GM23338 (cell line): ENCODE measurements at places on chromosomes 7 and 10.

- no peak for DNase-seq
Measured at GRCh38 chr10:44921506-44921905, 10.4 kb downstream of the TMEM72 start.

GRCh38 chr7:84271543-84271942, 77.0 kb upstream of the SEMA3A start:
- DNase-seq = no peak

DNA sequence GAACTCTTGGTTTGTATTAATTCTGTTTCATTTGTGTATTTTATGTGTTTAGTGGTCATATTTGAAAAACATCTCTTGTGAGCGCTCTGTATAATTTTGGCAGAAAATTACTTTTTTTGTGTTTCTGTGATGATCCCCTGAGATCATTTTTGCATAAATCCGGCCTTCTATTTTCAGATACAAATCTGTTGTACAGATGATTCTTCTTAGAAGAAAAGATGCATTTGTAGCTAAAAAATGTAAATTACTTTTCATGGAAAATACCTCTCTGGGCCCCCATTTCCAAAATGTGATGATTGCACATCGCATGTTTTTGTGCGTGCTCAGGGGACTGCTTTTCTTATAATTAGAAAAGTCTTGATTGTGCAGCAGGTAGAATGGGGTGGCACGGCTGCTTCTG, 395.4 kb downstream of the LRMDA start:
- no peak for DNase-seq

- no peak for DNase-seq
Measured at GRCh38 chr10:133274751-133275683, 1.7 kb downstream of the ADAM8 start.

DNA sequence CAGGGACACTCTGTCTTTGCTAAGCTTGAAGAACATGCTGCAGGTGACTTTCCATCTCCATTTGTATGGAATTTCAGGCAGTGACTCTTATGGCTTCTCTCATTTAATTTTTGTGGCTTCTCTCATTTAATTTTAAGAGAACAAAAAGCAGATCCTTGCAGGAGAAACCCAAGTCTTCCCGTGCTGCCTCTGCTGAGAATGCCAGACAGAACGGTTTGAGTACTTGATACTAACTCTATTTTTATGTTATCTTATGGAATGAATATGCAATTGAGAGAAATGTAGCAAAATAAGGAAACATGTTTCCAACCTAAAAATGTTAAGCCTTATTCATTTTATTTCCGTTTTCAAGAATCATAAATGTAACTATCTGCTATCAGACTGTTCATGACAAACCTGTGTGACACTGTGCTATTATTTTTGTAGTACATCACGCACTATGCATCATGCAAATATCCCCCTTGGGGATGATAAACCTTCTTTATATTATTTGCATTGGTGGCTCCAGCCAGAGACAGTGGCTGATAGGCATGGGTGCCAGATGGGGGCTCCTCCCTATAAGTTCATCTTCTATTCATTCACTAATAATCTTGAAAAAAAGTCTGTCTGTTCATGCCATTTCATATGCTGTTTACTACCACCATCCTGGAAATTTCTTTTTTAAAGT, 6.9 kb upstream of the RAPGEF5 start:
- no peak for DNase-seq

GRCh38 chr7:30717181-30717580, 34.8 kb upstream of the INMT start:
- DNase-seq = peak; percentile 69

DNA sequence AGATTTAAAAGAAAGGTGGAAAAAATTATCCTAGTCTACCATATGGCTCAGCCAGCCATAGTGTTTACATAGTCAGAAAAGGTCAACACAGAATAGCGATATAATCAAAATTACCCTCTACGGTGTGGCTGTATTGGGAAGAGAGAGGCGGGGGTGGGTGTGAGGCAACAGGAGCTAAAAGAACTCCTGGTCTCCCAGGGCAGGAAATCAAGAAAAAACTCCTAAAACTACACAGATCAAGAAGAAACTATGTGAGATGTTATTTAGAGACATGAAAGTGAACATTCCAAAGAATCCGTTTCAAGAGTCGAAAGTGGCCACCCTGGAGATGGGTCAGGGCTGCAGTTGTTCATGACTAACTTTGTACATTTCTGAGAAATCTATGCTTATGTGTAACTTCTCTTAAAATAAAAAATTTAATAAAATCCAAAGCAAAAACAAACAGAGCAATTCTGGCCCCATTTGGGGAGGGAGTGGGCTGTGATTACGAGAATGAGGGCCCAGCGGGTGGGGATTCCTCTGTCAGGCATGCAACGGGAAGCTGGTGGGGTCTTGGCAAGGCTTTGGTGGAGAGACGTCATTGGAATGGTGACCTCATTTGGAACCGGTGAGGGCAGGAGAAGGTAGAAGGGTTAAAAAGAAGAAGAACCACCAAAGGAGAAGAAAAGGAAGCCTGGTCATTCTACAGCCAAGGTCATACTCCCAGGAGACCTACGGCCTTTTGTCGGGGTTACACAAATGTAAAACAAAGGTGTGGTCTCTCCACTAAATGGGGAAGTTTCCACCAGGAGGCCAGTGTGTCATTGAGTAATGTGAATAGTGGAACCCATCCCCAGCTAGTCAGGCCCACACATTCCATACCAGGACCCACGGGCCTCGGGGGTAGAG, 71.2 kb upstream of the DUSP5 start:
- no peak for DNase-seq

GRCh38 chr7:101278461-101279292, 33.8 kb upstream of the FIS1 start:
- no peak for DNase-seq

DNA sequence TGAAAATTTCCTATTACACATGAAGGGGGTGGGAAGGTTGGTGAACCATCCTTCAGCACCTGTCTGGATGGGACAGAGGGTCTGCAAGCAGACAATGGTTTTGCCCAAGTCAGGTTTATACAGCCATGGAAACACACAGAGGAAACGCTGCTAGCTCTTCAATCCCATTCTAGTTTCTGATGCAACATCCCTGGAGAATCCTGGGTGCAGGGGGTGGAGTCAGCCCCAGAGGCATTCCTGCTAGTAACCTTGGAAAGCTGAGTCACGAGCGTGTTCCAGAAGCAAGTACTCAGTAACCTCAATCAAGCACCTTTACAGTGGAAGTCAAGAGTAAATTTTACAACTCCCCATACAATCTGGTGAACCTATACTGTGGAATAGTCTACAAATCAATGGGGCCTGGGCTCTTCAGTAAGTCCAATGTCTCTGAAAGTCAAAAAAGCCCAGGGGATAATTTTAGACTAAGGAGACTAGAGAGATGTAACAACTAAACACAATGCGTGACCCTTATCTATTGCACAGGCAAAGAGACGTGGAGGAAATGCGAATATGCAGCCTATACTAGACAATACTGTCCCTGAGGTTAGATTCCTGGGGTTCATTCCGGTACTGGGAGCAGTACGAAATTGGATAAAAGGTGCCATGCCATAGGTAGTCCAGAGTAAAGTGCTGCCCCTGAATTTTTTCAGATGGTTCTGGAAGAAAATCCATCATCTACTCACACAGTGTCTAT, 95.4 kb downstream of the ZRANB1 start:
- DNase-seq = peak; percentile 50

- DNase-seq = peak; percentile 82
Measured at GRCh38 chr10:80535671-80536360, 1.9 kb upstream of the SH2D4B start.

DNA sequence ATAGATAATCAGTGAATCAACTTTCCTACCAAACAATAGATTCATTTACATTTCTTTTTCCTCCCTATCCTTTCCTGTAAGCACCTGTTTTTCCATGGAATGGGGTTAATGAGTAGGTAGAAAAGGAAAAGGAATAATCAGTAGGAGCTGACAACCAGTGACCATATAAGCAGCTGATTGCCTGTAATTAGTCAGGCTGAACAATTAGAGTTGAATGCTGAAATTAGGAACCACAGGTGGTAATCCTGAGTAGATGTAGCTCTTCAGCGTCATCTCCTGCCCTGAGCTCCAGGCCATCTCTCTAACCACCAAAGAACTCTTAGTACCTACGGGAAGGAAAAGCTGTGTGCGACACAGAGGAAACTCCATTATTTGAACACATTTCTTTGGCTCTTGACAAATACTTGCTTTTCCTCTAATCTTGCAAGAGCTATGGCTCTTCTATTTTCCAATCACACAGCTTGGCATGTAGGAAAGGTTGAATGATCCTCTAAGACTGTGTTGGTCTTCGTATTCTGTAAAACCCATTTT, 63.8 kb downstream of the KLHDC10 start:
- no peak for DNase-seq

GRCh38 chr7:5452937-5453540, 29.4 kb upstream of the TNRC18 start:
- peak; percentile 61 for DNase-seq

- DNase-seq = no peak
Measured at GRCh38 chr7:152000191-152000590, 25.3 kb upstream of the GALNT11 start.

GRCh38 chr10:24228642-24229041, 19.7 kb downstream of the KIAA1217 start:
- no peak for DNase-seq

GRCh38 chr10:110462166-110463095, 35.3 kb upstream of the DUSP5 start:
- DNase-seq = no peak

DNA sequence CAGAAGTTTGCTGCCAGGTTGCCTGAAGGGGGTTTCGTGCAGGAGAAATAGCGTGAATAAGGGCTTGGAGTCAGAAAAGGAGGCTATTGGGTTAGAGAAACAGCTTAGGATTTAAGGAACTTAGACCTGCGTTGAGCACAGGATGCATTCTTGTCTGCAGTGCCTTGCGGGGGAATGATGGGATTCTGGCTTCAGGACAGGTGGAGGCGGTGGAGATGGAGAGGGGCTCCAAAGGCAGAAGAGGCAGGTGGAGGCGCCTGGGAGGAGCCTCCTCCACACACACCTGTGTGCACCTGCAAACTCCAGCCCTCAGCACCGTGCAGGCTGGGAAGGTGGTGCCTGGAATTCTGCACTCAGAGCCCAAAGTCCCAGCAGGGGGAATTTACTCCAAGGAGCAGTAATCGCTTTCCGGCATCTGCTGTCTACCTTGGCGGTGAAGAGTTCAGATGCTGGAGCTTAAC, 1.8 kb downstream of the CLIP2 start:
- DNase-seq = peak; percentile 46

DNA sequence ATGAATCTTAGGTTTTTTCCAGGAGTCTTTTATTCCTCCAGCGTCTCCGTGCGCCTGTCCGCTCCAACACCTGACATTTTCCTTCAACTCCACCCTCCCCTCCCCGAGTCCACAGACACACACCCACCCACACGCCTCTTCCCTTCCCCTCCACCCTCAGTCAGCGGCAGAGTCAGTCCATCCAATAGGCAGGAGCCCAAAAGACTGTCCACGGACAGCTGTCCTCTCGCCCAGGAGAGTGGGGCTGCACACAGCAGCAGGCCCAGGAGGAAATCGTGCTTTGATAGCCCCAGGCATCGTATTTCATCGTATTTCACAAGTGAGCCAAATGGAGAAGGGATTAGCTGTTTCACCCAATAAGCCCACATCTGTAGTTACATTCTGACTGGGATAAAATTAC, 285.1 kb downstream of the ZEB1 start:
- DNase-seq = peak; percentile 24

DNA sequence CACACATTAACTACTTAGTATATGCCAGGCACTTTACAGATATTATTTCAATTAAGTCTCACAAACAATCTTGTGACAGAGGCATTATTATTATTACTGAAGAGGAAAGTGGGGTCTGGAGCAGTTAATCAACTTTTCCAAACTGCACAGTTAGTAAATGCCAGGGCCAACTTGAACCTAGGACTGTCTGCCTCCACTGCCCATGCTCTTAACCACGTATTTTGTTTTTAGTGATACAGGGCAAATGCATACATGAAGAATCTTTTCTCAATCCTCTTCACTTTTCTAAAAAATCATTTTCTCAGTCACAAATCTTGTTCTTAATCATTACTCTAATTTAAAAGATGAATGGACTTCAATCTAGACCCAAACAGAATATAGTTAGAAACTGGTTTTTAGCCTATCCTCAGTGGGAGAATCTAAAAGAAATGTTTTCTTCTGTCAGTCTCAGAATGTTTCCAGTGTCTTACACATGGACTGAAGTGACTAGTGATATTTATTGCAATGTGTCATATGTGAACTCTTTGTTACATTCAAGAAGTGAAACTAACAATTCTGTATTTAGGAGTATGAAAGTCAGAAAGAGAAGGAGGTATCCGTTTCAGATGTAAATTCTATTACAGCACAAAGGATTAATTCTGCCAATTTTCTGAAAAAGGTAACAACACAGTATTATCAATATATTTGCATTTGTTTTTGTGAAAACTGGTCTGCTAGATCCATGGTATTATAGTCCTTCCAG, 55.5 kb upstream of the CCNJ start:
- DNase-seq = no peak

DNA sequence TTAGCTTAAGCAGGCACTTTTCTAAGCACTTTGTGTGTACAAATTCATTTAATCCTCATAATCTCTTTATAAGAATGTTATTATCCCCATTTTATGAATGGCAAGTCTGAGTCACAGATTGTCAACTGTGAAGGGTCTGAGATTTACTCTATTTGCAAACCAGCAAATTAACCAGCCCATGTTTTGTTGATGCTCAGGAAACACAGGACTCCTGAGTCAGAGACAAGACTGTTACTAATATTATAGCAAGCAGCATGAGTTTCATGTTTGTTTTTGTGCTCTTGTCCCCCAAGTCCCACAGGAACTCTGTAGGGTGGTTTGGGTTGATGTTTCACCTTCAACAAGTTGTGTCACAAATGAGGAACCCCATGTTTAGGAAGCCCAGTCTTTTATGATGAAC, 182.0 kb upstream of the PPP1R3A start:
- DNase-seq = no peak

GRCh38 chr10:48541144-48541795, 63.6 kb downstream of the ARHGAP22 start:
- DNase-seq = no peak

- DNase-seq = no peak
Measured at GRCh38 chr10:30502266-30503060, 68.5 kb downstream of the MAP3K8 start.

- DNase-seq = no peak
Measured at GRCh38 chr7:4549681-4550080, 132.4 kb upstream of the FOXK1 start.

GRCh38 chr7:36459236-36459960, 69.7 kb downstream of the ANLN start:
- DNase-seq = no peak

- DNase-seq = no peak
Measured at GRCh38 chr7:155842496-155843265, 30.4 kb upstream of the SHH start.

DNA sequence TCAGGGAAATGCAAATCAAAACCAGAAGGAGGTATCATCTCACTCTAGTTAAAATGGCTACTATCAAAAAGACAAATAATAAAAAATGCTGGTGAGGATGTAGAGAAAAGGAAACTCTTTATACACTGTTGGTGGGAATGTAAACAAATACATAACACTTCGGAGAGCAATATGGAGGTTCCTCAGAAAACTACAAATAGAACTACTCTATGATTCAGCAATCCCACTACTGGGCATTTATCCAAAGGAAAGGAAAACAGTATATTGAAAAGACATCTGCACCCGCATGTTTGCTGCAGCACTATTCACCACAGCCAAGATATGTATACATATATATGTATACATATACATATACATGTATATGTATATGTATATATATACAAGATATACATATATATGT, 94.2 kb downstream of the C10orf90 start:
- no peak for DNase-seq

GRCh38 chr7:91286432-91286831, 22.2 kb downstream of the FZD1 start:
- DNase-seq = peak; percentile 46
